ENCODE measurements at places on chromosomes 7 and 10. TPM values are rescaled to one million over a fixed set of nuclear protein-coding genes. Genes with fewer than 3 reads are reported as not detected.

Gene NRP1
- 327 TPM for total RNA-seq

DNA sequence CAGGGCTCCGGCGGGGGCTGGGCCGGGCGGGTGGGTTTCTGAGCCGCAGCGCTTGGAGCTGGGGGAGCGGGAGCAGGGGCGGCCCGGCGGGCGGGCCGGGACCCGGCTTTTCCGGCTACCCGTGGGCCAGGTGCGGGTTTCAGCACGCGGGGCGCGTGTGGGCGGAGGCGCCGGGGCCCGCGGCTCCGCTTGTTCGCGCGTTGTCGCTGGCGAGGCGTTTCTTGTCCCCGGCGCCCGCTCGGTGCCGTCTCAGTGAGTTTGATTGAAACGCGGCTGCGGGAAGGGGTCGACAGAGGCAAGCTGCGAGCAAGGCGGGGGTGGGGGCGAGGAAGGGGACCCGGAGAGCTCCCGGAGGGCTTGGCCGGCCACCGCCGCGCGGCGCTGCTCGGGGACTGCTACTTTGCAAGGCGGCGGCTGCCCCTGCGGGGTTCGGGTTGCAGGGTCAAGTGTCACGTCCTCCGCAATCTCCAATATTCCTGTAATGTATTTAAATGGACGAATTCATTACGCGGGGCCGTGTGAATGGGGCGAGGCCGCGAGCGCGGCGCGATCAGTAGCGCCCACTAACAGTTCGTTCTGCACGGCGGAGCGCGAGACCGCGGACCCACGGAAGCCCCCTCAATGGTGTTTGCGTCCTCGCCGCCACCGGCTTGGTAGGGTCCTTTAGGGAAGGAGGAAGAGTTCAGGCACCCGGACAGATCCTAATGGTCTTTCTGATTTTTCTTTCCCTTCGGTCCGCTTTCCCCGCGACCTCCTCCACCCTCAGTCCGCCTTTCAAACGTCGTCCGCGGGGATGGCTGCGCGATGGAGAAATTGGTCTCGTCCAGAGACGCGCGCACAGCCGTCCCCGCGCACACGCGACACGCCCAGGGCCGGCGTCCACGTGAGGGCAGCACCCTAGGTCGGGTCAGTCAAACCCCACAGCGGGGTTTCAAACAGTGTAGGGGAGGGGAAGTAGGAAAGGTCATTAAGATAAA is 76.9 kb downstream of the INSIG1 start:
- no peaks in the 10 kb centered on the region for H3K36me3 ChIP-seq
- peak; percentile 11 for DNase-seq
- H3K27ac ChIP-seq = no peak overlapping the region
- peaks cover 100% of the 10 kb centered on the region for H3K27me3 ChIP-seq

- no peaks in the 10 kb centered on the region for H3K36me3 ChIP-seq
- H3K27me3 ChIP-seq = no peaks in the 10 kb centered on the region
- H3K4me3 ChIP-seq = no peak overlapping the region
- H3K4me1 ChIP-seq = no peaks in the 10 kb centered on the region
These were observed 12.2 kb downstream of the TRPV6 start for GRCh38 chr7:142873281-142873784.

Gene GRM8
- total RNA-seq = 0.18 TPM

GRCh38 chr7:3265388-3265787 is 35.7 kb upstream of the SDK1 start:
- peaks cover 5% of the 10 kb centered on the region for H3K4me1 ChIP-seq
- H3K27ac ChIP-seq = no peak overlapping the region
- H3K27me3 ChIP-seq = peaks cover 8% of the 10 kb centered on the region
- H3K36me3 ChIP-seq = no peaks in the 10 kb centered on the region
- no peak overlapping the region for H3K4me3 ChIP-seq
- DNase-seq = no peak

DNA sequence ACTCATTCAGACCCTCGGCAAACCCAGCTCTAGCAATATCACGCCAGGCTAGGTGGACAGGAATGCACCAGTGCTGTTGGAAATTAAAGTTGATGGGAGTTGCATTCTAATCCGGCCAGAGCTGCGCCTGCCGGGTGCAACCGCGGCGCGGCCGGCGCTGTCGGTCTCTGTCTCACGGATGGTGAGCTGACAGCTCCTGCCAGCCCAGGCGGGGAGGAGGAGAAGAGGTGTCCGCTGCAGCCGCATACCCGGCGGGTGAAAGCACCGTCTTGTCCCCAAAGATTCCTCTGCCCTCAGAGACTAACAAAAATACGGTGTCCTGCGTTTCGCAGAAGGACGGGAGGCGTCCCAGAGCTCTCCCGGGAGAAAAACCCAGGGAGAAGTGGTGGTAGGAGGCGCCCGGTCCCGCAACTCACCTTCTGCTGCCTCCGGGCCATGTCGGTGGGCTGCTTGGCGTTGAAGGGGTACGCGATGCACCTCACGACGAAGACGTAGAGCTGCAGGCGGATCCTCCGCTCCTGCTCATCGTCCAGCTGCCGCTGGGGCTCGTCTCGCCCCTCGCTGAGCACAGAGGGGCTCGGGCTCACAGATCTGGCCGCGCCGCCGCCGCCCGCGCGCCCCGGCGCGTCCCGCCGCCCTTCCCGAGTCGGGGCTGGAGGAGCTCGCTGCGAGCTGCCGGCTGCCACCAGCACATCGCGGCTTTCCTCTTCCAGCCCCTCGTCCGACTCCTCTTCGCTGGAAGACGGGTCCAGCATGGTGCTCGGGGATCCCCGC is 490 bp downstream of the CADPS2 start:
- H3K27me3 ChIP-seq = peaks cover 34% of the 10 kb centered on the region
- H3K27ac ChIP-seq = peak overlapping the region; percentile 82
- H3K4me1 ChIP-seq = peaks cover 5% of the 10 kb centered on the region
- DNase-seq = peak; percentile 50

DNA sequence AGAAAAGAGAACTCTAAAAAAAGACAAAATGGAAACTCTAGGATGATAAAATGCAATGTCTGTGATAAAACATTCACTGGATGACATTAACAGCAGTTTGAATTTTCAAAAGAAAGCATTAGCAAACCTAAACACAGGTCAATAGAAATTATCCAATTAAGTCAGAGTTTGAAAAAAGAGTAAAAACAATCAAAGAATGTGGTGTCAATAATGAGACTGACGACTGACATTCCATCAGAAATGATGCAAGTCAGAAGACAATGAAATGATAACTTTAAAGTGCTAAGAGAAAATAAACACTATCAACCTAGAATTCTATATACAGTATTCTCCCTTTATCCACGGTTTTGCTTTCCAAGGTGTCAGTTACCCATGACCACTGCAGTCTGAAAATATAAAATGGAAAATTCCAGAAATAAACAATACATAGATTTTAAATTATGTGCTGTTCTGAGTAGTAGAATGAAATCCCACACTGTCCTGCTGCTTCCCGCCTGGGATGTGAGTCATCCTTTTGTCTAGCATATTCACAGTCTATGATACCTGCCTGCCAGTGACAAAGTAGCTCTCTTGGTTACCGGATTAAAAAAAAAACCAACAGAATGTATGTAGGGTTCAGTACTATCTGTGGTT is 38.3 kb upstream of the SFMBT2 start:
- H3K27me3 ChIP-seq = no peaks in the 10 kb centered on the region
- H3K4me1 ChIP-seq = no peaks in the 10 kb centered on the region
- no peaks in the 10 kb centered on the region for H3K36me3 ChIP-seq
- H3K27ac ChIP-seq = no peak overlapping the region
- no peak overlapping the region for H3K4me3 ChIP-seq
- no peak for DNase-seq

- no peak overlapping the region for H3K27ac ChIP-seq
- H3K27me3 ChIP-seq = no peaks in the 10 kb centered on the region
- no peaks in the 10 kb centered on the region for H3K36me3 ChIP-seq
- DNase-seq = no peak
These were observed 206.4 kb upstream of the FERD3L start for GRCh38 chr7:19351341-19352304.

Gene ZC3HAV1
- 18.6 TPM for total RNA-seq

Gene RBM28
- 26.4 TPM for total RNA-seq

Gene NKX6-2
- 0.56 TPM for total RNA-seq

DNA sequence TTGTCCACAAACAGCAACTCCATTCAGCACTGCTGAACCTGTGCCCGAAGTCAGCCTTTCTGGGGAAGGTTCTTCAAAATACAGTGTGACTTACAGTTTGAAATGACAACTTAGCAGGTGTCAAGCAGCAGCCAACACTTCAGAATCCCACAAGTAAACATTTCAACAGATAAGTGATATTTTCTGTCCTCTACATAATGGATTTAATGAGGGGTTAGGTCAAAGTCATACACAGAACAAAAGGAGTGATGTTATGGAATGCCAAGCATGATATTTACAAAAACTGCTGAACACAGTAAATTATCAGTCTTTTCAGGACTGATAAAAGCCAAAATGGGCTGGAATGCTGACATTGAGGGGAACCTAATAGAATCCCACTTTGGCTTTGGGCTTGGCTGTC is 77.6 kb upstream of the JAZF1 start:
- H3K27ac ChIP-seq = no peak overlapping the region
- no peaks in the 10 kb centered on the region for H3K4me1 ChIP-seq
- H3K27me3 ChIP-seq = no peaks in the 10 kb centered on the region
- no peak for DNase-seq
- no peaks in the 10 kb centered on the region for H3K36me3 ChIP-seq
- no peak overlapping the region for H3K4me3 ChIP-seq

DNA sequence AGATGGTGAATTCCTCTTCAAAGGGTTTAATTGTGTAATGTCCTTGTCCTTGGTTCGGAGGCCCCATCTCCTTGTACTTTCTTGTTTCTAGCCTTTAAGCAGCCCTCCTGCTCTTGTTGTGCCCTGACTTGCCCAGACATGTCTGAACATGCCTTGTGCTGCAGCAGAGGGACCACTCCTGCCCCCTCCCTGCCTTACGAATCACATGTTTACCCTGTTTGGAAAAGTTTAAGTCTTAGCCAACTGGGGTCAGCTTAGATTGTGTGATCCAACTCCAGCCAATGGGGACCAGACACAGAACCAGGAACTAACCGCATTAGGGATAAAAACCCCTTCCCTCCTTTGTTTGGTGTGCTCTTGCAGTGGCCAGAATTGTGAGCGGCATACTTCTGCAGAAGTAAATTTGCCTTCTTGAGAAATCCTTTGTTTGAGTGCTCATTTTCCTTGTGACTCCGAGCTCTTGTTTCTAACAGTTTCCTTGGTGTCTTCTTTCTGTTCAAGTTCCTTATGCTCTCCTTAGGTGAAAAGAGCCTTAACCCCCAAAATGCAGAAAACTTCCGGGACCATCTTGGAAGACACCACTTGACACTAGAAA is 29.4 kb downstream of the CLRN3 start:
- no peak for DNase-seq
- H3K4me1 ChIP-seq = no peaks in the 10 kb centered on the region
- no peaks in the 10 kb centered on the region for H3K36me3 ChIP-seq
- no peak overlapping the region for H3K4me3 ChIP-seq
- H3K27me3 ChIP-seq = no peaks in the 10 kb centered on the region

Gene PROSER2
- total RNA-seq = 17.3 TPM

DNA sequence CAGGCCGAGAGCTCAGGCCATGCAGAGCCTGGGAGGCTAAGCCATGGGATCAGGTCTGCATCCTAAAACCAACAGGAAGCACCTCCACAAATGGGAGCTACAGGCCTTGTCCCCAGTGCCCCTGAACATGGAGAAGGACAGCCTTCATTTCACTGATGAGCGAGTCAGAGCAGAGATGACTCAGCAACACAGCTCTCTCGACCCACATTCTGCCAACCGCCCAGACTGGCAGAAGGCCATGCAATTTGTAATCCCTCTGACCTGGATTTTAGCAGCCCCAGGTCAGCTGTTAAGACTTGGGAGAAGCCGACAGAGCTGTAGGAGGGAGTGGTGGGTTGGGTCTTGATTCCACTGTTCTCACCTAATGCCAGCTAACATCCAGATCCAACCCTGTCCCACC is 25.5 kb downstream of the VOPP1 start:
- no peak overlapping the region for H3K27ac ChIP-seq
- no peaks in the 10 kb centered on the region for H3K27me3 ChIP-seq
- H3K36me3 ChIP-seq = no peaks in the 10 kb centered on the region
- DNase-seq = no peak

DNA sequence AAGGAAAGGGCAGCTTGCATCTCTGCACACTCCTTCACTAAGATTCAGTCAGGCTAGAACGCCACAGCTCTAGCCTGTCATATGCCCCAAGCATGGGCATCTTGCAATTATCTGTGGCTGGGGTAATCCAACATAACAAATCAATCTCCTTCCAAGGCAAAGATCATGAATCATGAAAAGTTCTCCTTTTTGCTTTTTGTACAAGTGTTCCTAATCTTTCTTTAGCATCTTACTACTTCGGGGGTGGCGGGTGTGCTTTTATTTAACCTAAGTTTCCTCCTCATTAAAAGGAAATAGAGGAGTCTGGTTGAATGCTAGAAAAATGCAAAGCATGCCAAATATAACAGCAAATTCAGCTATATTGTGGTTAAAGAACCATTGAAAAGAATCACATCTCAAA is 43.5 kb upstream of the NKX2-3 start:
- H3K4me1 ChIP-seq = no peaks in the 10 kb centered on the region
- H3K27ac ChIP-seq = no peak overlapping the region
- no peak for DNase-seq
- H3K27me3 ChIP-seq = peaks cover 51% of the 10 kb centered on the region
- no peaks in the 10 kb centered on the region for H3K36me3 ChIP-seq
- H3K4me3 ChIP-seq = no peak overlapping the region

GRCh38 chr10:6045314-6045848 is 16.8 kb downstream of the IL2RA start:
- H3K27ac ChIP-seq = no peak overlapping the region
- H3K36me3 ChIP-seq = no peaks in the 10 kb centered on the region
- no peaks in the 10 kb centered on the region for H3K4me1 ChIP-seq
- no peak overlapping the region for H3K4me3 ChIP-seq
- H3K27me3 ChIP-seq = no peaks in the 10 kb centered on the region

DNA sequence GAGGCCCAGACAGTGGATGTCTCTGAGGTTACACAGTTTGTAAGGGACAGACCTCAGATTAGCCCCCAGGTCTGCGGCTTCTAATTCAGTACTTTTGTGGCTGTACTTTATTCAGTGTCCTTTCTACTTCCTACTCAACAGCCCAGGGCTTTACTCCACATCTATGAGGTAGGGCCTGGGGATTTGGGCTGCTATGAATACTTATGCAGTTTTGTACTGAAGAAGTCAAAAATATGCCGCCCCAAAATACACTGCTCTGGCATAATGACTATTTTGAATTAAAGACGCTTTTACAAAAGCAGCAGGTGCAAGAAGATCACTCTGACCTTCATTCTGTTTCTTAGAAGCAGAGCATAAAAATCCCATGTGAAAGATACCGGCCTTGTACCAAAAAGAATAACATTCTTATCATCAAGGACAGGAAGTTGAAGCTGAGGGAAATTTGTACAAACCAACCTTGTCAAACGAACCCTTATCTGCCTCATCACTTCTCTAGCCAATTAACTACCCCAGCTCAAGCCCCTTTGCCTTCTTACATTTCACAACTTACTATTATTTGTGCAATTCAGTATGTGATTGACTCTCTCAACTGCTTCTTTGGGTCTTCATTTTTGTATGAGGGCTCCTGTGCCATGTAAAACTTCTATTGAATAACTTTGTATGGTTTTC is 26.1 kb upstream of the TRUB1 start:
- H3K4me1 ChIP-seq = no peaks in the 10 kb centered on the region
- no peak overlapping the region for H3K4me3 ChIP-seq
- DNase-seq = no peak
- H3K36me3 ChIP-seq = no peaks in the 10 kb centered on the region
- no peak overlapping the region for H3K27ac ChIP-seq
